ENCODE measurements at places on chromosomes 13 and 19.

- DNase-seq: no peak
Measured at GRCh38 chr19:13055213-13056051, 47.2 kb downstream of the LYL1 start.

- no peak for DNase-seq
Measured at GRCh38 chr19:16921766-16922591, 33.2 kb downstream of the F2RL3 start.

- no peak for DNase-seq
Measured at GRCh38 chr19:48455171-48455907, at the start of gene KCNJ14. Gene KCNJ14 (plus strand): TSS chr19:48455574. CDS start chr19:48461725, 6,151 bp downstream.

DNA sequence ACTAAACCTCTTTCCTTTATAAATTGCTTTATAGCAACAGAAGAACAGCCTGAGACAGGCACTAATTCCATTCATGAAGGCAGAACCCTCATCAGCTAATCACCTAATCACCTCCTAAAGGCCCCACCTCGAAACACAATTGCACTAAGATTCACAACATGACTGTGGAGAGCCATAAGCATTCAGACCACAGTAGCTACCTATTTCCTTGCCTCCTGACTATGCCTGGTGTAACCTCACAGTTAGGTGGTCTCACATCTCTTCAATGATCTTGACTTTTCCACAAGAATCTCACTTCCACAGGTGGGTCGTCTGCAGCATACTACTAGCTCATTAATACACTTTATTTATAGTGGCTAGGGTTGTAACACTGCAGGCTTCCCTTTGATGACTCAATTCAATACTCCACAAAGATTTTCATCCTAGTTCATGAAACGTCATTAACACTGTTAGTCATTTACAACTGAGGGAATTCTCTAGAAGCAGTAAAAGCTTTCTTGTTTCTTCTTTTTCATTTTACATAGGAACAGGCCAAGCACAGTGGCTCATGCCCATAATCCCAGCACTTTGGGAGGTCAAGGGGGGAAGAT lies 27.1 kb downstream of the STK24 start:
- no peak for DNase-seq

DNA sequence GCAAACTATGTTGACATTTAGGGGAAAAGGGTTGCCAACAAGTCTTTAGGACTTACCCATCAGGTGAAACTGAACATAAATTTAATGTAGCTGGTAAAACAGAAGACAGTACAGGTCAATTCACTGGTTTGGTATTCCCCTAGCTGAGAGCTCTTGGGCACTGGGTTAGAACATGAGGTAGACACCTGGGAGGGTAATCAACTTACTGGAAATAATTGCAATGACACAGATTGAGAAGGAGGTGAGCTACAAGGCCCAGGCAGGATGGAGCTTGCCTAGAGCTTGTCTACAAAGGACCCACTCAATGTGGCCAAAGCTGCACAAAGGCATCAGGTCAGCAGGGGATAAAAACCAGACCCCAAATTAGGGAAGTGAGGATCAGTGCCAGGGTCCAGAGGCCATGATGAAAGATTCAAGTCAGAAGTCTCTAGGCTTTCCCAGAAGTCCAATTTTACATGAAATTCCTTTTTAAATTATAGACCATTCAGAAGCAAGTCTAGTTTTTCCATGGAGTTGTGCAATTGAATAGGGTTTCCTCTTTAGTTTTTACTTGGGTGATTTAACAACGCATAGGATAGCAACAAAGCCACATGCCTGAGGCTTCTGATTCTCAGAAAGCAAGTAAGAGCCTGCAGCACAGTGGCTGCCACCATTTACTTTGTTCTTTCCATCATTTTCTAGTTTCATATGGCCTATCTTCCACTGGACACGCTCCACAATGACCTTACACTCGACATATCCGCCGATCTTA lies 194.0 kb downstream of the NDFIP2 start:
- DNase-seq: no peak

DNA sequence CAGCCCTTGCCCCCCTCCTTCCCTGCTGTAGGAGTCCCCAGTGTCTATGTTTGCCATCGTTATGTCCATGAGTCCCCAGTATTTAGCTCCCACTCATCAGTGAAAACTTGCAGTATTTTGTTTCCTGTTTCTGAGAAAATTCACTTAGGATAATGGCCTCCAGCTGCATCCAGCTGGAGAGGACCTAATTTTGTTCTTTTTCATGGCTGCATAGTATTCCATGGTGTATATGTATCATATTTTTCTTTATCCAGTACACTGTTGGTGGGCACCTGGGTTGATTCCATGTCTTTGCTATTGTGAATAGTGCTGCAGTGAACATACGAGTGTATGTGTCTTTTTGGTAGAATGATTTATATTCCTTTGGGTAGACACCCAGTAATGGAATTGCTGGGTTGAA lies 18.0 kb upstream of the POP4 start:
- no peak for DNase-seq

DNA sequence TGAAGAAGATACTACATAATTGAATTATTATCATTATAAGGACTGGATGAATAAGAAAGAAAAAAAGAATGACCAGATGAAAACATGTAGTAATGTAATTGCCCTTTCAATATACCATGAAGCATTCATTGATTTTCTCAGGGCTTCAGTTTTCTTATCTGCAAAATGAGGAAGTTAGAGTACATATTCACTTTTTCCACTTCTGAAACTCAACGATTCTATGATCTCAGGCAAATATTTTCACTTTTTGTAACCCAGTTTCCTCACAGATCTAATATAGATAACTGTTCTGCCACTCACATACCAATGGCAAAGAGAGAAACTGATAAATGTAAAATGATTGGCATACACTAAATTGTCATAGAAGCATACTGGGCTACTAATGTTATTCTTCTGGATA lies 856.6 kb upstream of the KLHL1 start:
- DNase-seq: no peak

DNA sequence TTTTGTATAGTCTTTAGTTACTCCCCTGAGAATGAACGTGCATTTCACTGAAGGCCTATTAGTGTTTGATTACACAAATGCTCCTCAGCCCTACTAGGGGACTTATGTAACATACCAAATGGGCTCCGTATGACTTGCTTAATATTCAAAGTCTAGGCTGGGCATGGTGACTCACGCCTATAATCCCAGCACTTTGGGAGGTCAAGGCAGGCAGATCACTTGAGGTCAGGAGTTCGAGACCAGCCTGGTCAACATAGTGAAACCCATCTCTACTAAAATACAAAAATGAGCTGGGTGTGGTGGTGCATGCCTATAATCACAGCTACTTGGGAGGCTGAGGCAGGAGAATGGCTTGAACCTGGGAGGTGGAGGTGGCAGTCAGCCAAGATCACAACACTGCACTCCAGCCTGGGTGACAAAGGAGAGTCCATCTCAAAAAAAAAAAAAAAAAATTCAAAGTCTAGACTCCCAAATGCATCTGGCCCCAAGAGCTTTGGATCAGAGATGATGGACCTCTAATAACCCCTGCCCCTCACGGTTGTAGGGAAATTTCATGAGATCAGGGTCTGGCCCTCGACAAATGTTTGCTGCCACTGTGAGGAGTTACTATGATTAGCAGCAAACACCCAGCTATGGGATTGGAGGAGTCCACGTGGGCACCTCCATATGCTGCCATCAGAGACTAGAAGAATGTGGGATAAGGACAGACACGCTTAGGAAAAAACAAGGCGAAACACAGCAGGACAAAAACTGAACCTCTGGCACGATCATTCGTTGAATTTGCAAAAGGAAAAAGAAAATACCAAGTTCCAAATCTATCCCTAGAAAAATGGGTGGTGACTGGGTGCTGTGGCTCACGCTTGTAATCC lies 4.6 kb downstream of the FBXO17 start:
- DNase-seq: no peak

- no peak for DNase-seq
Measured at GRCh38 chr13:107421951-107422350, 793.4 kb downstream of the LIG4 start.
